Omental fat pad (tissue), 4 donors: ENCODE measurements at places on chromosomes 1 and 21. TPM values are rescaled to one million over a fixed set of nuclear protein-coding genes. Genes with fewer than 3 reads are reported as not detected.

Gene RNF186
- not detected for total RNA-seq

Gene ICOSLG
- total RNA-seq, result 1.7 TPM

Gene ETNK2
- 16.9 TPM for total RNA-seq

Gene TRIM67
- not detected for total RNA-seq

Gene KRTAP12-2
- not detected for total RNA-seq

Gene RGS8
- total RNA-seq, result 0.06 TPM

Gene KAZN
- 16.8 TPM for total RNA-seq

Gene IGSF21
- 7.8 TPM for total RNA-seq

Gene PAPPA2
- 2.3 TPM for total RNA-seq

Gene SPAG17
- 0.16 TPM for total RNA-seq

Gene SLC44A3
- 1.6 TPM for total RNA-seq

Gene TMEM167B
- 29.2 TPM for total RNA-seq

Gene GBP4
- total RNA-seq, result 9.4 TPM

Gene SPRR2E
- not detected for total RNA-seq

Gene TAS1R1
- total RNA-seq, result 0.19 TPM

Gene ARHGAP30
- 9.8 TPM for total RNA-seq

Gene GPR37L1
- 0.16 TPM for total RNA-seq

Gene ZZZ3
- 78.7 TPM for total RNA-seq

Gene TTC39A
- total RNA-seq, result 2.4 TPM

Gene ARHGEF16
- total RNA-seq, result 0.36 TPM

Gene PTPN7
- total RNA-seq, result 2.9 TPM

Gene GCSAML
- total RNA-seq, result 4.6 TPM

Gene SPOCD1
- total RNA-seq, result 23.9 TPM

Gene DPT
- total RNA-seq, result 293 TPM

Gene UBASH3A
- 0.96 TPM for total RNA-seq

Gene APCS
- total RNA-seq, result not detected

Gene TP53BP2
- 33.7 TPM for total RNA-seq

Gene RNU1-4
- under 0.01 TPM for total RNA-seq

Gene LCE3D
- total RNA-seq, result not detected

Gene HSD3B1
- total RNA-seq, result not detected

Gene TNNI3K
- not detected for total RNA-seq

Gene COL8A2
- 6.4 TPM for total RNA-seq

Gene FMO3
- 16.5 TPM for total RNA-seq

Gene PRDM16
- 3.8 TPM for total RNA-seq

Gene ZNHIT6
- total RNA-seq, result 20.5 TPM
